ENCODE measurements at places on chromosomes 7 and 10. TPM values are rescaled to one million over a fixed set of nuclear protein-coding genes. Genes with fewer than 3 reads are reported as not detected.

GRCh38 chr7:140541513-140542227, 62.4 kb upstream of the MKRN1 start:
- H3K36me3 ChIP-seq: peaks cover 5% of the 10 kb centered on the region
- H3K27ac ChIP-seq: peak overlapping the region; percentile 94

GRCh38 chr7:69122953-69123352, 475.3 kb upstream of the AUTS2 start:
- no peak overlapping the region for H3K4me3 ChIP-seq
- peak; percentile 72 for DNase-seq
- H3K36me3 ChIP-seq: no peaks in the 10 kb centered on the region
- H3K27ac ChIP-seq: no peak overlapping the region
- peaks cover 3% of the 10 kb centered on the region for H3K4me1 ChIP-seq

- H3K4me3 ChIP-seq: no peak overlapping the region
- no peaks in the 10 kb centered on the region for H3K27me3 ChIP-seq
- DNase-seq: no peak
- peaks cover 10% of the 10 kb centered on the region for H3K4me1 ChIP-seq
- H3K36me3 ChIP-seq: no peaks in the 10 kb centered on the region
Observed at GRCh38 chr7:47570649-47571050, 11.3 kb downstream of the TNS3 start.

GRCh38 chr7:78081888-78082287, 283.3 kb downstream of the PHTF2 start:
- DNase-seq: peak; percentile 75
- peaks cover 3% of the 10 kb centered on the region for H3K4me1 ChIP-seq
- no peak overlapping the region for H3K4me3 ChIP-seq
- H3K36me3 ChIP-seq: no peaks in the 10 kb centered on the region
- H3K27ac ChIP-seq: no peak overlapping the region
- H3K27me3 ChIP-seq: no peaks in the 10 kb centered on the region

GRCh38 chr7:8391353-8392062, 41.9 kb upstream of the NXPH1 start:
- no peaks in the 10 kb centered on the region for H3K36me3 ChIP-seq
- no peak overlapping the region for H3K4me3 ChIP-seq
- H3K27me3 ChIP-seq: peaks cover 5% of the 10 kb centered on the region
- H3K4me1 ChIP-seq: peaks cover 6% of the 10 kb centered on the region
- no peak for DNase-seq
- H3K27ac ChIP-seq: no peak overlapping the region

- no peak for DNase-seq
- H3K36me3 ChIP-seq: peaks cover 29% of the 10 kb centered on the region
- no peak overlapping the region for H3K4me3 ChIP-seq
- no peaks in the 10 kb centered on the region for H3K27me3 ChIP-seq
- peaks cover 3% of the 10 kb centered on the region for H3K4me1 ChIP-seq
Observed at GRCh38 chr10:20877986-20878983, 18.8 kb downstream of the NEBL start.

GRCh38 chr7:42964849-42965805, 33.0 kb downstream of the MRPL32 start:
- peaks cover 13% of the 10 kb centered on the region for H3K4me1 ChIP-seq
- H3K4me3 ChIP-seq: peak overlapping the region; percentile 70
- H3K27ac ChIP-seq: peak overlapping the region; percentile 11
- no peaks in the 10 kb centered on the region for H3K27me3 ChIP-seq

GRCh38 chr7:127437241-127437640, 44.7 kb upstream of the ZNF800 start:
- H3K4me3 ChIP-seq: no peak overlapping the region
- H3K36me3 ChIP-seq: no peaks in the 10 kb centered on the region
- H3K27ac ChIP-seq: no peak overlapping the region
- H3K27me3 ChIP-seq: no peaks in the 10 kb centered on the region
- H3K4me1 ChIP-seq: no peaks in the 10 kb centered on the region

- H3K27ac ChIP-seq: peak overlapping the region; percentile 53
- no peaks in the 10 kb centered on the region for H3K27me3 ChIP-seq
- DNase-seq: peak; percentile 96
- peaks cover 26% of the 10 kb centered on the region for H3K36me3 ChIP-seq
Observed at GRCh38 chr10:79196470-79197461, 128.0 kb downstream of the ZMIZ1 start.

- DNase-seq: no peak
- H3K27ac ChIP-seq: no peak overlapping the region
- H3K4me3 ChIP-seq: no peak overlapping the region
- peaks cover 15% of the 10 kb centered on the region for H3K27me3 ChIP-seq
- no peaks in the 10 kb centered on the region for H3K36me3 ChIP-seq
Observed at GRCh38 chr7:911791-912480, 35.6 kb downstream of the GET4 start.

DNA sequence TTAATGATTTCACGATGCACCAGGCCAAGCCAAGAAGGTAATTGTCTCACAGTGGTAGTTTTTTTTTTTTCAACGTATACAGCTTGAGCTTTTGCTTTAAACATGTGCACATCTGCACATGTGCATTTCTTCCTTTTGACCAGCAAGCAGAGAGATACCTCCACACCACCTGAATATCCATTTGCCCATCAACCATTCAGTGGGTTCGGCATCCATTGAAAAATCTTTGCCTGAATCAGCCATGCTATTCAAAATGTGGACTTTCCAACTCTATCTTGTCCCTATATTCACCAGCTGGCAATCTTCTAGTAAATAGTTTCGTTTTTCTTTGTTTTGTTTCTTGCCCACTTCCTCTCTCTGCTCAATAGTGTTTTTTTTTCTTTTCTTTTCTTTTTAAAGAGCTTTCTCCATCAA, 7.7 kb upstream of the TRA2A start:
- no peak overlapping the region for H3K27ac ChIP-seq
- DNase-seq: no peak
- H3K4me1 ChIP-seq: no peaks in the 10 kb centered on the region
- no peaks in the 10 kb centered on the region for H3K27me3 ChIP-seq
- H3K36me3 ChIP-seq: no peaks in the 10 kb centered on the region

DNA sequence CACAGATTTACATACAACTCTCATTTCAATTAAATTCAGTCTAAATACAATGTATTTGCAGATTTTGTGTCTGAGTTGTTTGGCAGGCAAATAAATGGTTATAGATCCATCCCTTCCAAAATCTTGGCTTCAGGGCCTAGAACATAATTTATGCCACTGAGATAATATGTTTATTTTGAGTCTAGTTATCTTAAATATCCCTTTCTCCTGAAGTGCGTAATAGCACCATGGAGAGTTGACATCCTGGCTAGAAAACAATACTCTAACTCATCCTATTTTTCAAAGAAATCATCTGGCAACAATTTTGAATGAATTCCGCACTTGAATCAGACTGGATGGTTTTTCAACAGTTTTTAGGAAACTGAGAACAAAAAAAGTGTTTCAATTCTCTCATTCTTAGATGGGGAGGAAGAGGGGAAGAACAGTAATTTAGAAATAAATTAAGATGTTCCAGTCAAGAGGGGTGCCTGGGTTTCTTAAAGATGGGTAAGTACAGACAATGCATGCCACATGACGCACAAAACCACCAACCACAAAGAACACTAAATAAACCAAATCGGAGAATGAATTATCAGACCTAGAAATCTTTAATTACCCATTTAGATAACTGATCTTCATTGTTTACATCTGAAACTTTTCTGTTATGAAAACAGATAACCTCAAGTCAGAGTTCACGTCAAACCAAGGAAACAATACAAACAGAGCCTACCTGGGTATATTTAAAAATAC, 228.7 kb upstream of the PTN start:
- no peak overlapping the region for H3K27ac ChIP-seq
- DNase-seq: no peak
- no peak overlapping the region for H3K4me3 ChIP-seq
- H3K4me1 ChIP-seq: no peaks in the 10 kb centered on the region
- H3K27me3 ChIP-seq: no peaks in the 10 kb centered on the region

- no peaks in the 10 kb centered on the region for H3K36me3 ChIP-seq
- DNase-seq: no peak
- peaks cover 53% of the 10 kb centered on the region for H3K27me3 ChIP-seq
- no peaks in the 10 kb centered on the region for H3K4me1 ChIP-seq
- no peak overlapping the region for H3K4me3 ChIP-seq
- H3K27ac ChIP-seq: no peak overlapping the region
Observed at GRCh38 chr7:117112640-117113039, 159.3 kb downstream of the ST7 start.

The TMEM130 gene
- 0.15 TPM for total RNA-seq

The SUMF2 gene
- 147 TPM for total RNA-seq

The CYP2C8 gene
- total RNA-seq: 3.4 TPM

The SPDYE16 gene
- 0.34 TPM for total RNA-seq

The ENTPD1 gene
- total RNA-seq: 3.9 TPM

The SLC18A3 gene
- total RNA-seq: not detected

The LIPJ gene
- total RNA-seq: not detected

The CTTNBP2 gene
- 5.2 TPM for total RNA-seq

The MRPS16 gene
- 61.8 TPM for total RNA-seq

The SEMA3E gene
- total RNA-seq: 883 TPM

The LIPM gene
- total RNA-seq: not detected

All from endodermal cell (in vitro differentiated cells).